ENCODE measurements at places on chromosomes 7 and 10. TPM values are rescaled to one million over a fixed set of nuclear protein-coding genes. Genes with fewer than 3 reads are reported as not detected.

The CLCN1 gene
- total RNA-seq = 0.13 TPM

The VWDE gene
- 0.13 TPM for total RNA-seq

The TMEM229A gene
- total RNA-seq = under 0.01 TPM

The GPER1 gene
- total RNA-seq = 1.4 TPM

The KLF14 gene
- total RNA-seq = 0.13 TPM

The NANOS1 gene
- total RNA-seq = 0.72 TPM

The GPR158 gene
- 0.40 TPM for total RNA-seq

The PALD1 gene
- total RNA-seq = 2.3 TPM

The CACNA2D1 gene
- 14.6 TPM for total RNA-seq

The RASSF4 gene
- total RNA-seq = 11.2 TPM

The CALML5 gene
- not detected for total RNA-seq

The ZP3 gene
- 2.1 TPM for total RNA-seq

The STEAP4 gene
- total RNA-seq = 0.08 TPM

The TWIST1 gene
- total RNA-seq = 19.9 TPM

The ANLN gene
- total RNA-seq = 31.0 TPM

The STK17A gene
- total RNA-seq = 77.4 TPM

The C10orf62 gene
- total RNA-seq = not detected

The LIPN gene
- not detected for total RNA-seq

The SLIT1 gene
- total RNA-seq = under 0.01 TPM

The HABP2 gene
- not detected for total RNA-seq

The ASZ1 gene
- total RNA-seq = 0.24 TPM

The POU6F2 gene
- not detected for total RNA-seq

Data from epithelial cell of alveolus of lung (primary cell).